ENCODE measurements at places on chromosomes 12 and 14. TPM values are rescaled to one million over a fixed set of nuclear protein-coding genes. Genes with fewer than 3 reads are reported as not detected.

Gene FGF6
- not detected for total RNA-seq

Gene ALKBH1
- 18.8 TPM for total RNA-seq

Gene RESF1
- total RNA-seq: 79.9 TPM

Gene SALL2
- total RNA-seq: 307 TPM

Gene REP15
- not detected for total RNA-seq

Gene MANSC1
- total RNA-seq: 10.6 TPM

Gene ETFBKMT
- 2.2 TPM for total RNA-seq

Gene NANOG
- 330 TPM for total RNA-seq

Gene EML5
- 1.2 TPM for total RNA-seq

Gene ZNF605
- 21.1 TPM for total RNA-seq

Gene CDCA3
- total RNA-seq: 49.1 TPM

Gene GALNT16
- 3.0 TPM for total RNA-seq

Gene KLHL28
- 8.7 TPM for total RNA-seq

Gene FAM161B
- 0.66 TPM for total RNA-seq

Gene SOX5
- total RNA-seq: 3.6 TPM

All from WTC11 (cell line).